ENCODE measurements at places on chromosomes 2 and 18.

- no peak for DNase-seq
Observed at GRCh38 chr2:146203064-146203624, 1641.7 kb upstream of the ACVR2A start.

- DNase-seq: no peak
Observed at GRCh38 chr2:105257981-105258380, 16.4 kb downstream of the GPR45 start.

GRCh38 chr18:9079818-9080528 is 22.5 kb upstream of the NDUFV2 start:
- no peak for DNase-seq

GRCh38 chr18:61308795-61309393 is 24.3 kb upstream of the CDH20 start:
- no peak for DNase-seq

- no peak for DNase-seq
Observed at GRCh38 chr2:217948897-217949296, 53.9 kb downstream of the TNS1 start.

DNA sequence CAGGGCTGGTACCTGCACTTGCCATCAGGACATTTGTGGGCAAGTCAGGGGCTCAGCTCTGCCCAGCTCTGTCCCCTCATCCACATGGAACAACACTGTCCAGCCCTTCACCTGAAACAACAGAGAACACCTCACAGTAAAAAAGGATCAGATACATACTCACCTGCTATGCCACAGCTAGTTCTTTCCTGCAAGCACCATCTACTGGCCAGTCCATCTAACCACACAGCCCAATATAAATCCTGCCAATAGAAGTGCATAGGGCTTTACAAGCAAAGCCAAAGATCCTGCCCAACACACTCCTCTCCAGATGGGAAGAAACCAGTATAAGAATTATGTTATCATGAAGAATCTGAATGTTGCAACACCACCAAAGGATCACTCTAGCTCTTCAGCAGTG is 52.2 kb upstream of the GALNT13 start:
- DNase-seq: no peak

DNA sequence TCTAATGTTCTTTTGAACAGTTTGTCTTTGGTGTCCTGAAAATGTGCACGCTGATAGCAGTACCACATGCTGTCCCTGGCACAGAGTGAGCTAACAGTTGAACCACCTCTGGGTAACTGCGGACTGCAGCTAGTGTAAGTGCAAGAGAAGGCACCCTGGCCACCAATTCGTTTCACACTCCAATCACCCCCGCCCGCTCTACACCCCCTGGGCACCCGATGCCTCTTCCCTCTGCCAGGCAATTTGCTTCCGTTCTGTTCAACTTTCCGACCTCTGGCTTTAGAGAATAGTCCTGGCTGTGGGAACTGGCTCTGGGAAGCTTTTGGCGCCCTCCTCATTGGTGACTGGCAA is 1.4 kb downstream of the DOCK10 start:
- peak; percentile 34 for DNase-seq

DNA sequence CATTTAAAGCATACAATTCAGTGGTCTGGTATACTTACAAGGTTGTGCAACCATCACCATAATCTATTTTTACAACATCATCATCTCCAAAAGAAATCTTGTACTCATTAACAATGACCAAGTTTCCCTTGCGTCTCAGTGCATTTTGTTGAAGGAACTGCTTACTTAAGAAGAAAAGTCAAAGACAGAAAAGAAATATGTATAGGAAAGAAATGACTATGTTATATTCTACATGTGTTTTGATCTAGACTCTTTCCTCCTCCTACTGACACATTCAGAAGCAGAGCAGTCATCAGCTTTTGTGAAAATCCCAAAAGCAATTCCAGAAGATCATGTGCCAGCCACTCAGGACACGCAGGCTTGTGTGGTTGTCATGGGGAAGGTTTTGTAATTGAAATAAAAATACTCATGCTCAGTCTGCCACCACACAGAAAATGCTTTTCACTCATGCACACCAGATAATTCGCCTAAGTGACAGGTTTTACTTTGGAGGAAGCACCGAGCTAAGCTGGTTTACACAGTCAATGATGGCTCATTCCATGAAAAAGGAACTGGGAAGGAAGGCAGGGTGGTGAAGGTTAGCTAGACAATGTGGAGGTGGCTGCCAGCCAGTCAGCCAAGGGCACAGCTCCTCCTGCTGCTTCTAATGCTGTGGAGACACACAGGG is 158.5 kb upstream of the REV1 start:
- no peak for DNase-seq

GRCh38 chr2:101574622-101575021 is 99.7 kb upstream of the RFX8 start:
- DNase-seq: no peak

GRCh38 chr2:218924757-218925156 is 34.7 kb upstream of the CDK5R2 start:
- no peak for DNase-seq

DNA sequence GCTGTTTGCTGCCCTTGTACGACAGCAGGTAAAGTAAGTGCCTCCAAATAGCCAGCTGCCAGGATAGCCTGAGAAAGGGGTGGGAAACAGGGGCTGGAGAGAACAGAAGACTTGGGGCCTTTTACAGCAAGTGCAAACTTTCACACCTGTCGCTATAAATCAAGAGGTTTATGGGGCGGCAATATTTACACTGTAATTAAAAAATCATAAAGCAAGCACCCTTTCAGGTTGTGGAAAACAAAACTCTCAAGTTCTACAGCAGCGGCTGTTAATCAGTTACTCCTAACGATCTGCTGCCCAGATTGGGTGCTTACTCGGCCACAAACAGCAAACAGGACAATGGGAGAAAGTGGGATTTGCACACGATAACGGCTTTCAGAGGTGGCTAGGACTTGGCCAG is 359.5 kb upstream of the ETAA1 start:
- DNase-seq: no peak

GRCh38 chr18:11665587-11665986 is 23.5 kb upstream of the GNAL start:
- no peak for DNase-seq

GRCh38 chr18:37361335-37362157 is 204.1 kb downstream of the CELF4 start:
- DNase-seq: no peak

- DNase-seq: no peak
Observed at GRCh38 chr2:72612614-72613160, 213.1 kb downstream of the EXOC6B start.

- no peak for DNase-seq
Observed at GRCh38 chr2:44305882-44306281, 30.6 kb downstream of the SLC3A1 start.

GRCh38 chr2:98691303-98691702 is 39.6 kb downstream of the MGAT4A start:
- no peak for DNase-seq

- DNase-seq: no peak
Observed at GRCh38 chr18:63210521-63210920, 109.0 kb downstream of the BCL2 start.

GRCh38 chr2:12006850-12007249 is 260.4 kb downstream of the LPIN1 start:
- DNase-seq: no peak

GRCh38 chr2:236971131-236971821 is 114.4 kb upstream of the COPS8 start:
- DNase-seq: no peak

- DNase-seq: no peak
Observed at GRCh38 chr2:77147153-77147552, 375.0 kb downstream of the LRRTM4 start.

DNA sequence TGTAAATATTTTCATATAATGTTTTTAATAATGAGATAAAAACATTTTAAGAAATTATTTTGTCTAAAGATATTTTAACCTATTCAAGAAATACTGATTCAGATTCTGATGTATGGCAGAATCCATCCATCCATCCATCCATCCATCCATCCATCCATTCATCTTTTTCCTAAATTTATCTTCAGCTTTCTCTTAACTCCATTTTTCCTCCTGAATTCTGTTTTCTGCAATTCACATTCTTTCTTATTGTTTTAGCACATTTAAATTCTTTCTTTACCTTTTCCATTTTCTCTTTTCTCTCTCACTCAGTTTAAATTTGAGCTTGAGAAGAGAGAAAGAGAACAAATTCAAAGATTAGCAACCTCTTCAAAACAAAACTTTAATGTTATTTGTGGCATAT is 3.6 kb downstream of the LRP1B start:
- no peak for DNase-seq

GRCh38 chr2:44708661-44709000 is 232.9 kb upstream of the SIX3 start:
- no peak for DNase-seq

DNA sequence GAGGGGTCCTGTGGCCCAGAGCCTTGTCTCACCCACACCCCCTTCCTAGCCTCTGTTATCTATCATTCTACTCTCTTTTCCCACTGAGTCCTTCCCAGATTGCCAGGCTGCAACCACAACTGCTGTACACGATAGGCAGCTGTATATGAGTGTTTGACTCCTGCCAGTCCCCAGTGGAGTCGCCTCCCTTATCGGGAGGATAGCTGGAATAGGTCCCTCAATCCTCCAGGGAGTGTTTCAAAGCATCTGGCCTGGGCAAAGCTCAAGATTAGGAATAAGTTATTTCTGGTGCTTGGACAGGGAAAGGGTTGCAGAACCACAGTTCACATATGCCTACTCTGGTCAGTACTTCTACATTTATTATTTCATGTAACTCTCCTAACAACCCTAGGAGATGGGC is 4.8 kb downstream of the MSGN1 start:
- DNase-seq: no peak

GRCh38 chr2:227455200-227455599 is 16.8 kb upstream of the AGFG1 start:
- no peak for DNase-seq

DNA sequence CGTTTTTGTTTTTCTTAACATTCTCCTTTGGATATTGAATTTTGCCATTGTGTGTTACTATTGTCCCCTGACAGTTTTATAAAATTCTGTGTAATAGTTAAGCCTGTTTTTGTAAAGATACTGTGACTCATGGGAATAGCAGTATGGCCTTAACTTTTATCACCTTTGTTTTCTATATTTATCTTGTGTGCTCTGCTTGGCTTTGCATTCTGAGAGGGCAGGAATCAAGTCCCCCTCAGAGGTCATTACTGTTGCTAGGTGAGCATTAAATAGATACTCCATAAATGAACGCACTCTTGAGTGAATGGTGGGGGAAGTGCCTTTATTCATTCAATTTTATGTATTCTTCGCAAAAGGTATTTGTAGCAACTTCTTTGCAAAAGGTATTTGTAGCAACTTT is 160.0 kb downstream of the PHLPP1 start:
- DNase-seq: no peak

GRCh38 chr2:215680605-215681598 is 245.0 kb upstream of the FN1 start:
- no peak for DNase-seq

DNA sequence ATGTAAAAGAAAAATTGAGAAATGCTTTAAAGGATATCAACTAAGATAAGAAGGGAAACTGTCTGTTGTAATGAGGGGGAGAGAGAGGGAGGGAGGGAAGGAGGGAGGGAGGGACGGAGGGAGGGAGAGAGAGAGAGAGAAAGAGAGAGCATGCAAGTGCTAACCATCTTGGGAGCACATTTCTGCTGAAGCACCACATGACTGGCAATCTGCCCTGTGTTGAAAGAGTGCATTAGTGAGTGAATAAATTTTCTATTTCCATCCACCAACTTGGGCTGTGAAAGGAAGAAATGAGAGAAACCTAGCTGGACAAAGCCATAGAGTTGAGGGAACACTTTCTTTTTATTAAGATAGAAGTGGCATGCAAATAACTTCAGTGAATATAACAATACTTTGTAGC is 110.7 kb downstream of the TMX3 start:
- no peak for DNase-seq

DNA sequence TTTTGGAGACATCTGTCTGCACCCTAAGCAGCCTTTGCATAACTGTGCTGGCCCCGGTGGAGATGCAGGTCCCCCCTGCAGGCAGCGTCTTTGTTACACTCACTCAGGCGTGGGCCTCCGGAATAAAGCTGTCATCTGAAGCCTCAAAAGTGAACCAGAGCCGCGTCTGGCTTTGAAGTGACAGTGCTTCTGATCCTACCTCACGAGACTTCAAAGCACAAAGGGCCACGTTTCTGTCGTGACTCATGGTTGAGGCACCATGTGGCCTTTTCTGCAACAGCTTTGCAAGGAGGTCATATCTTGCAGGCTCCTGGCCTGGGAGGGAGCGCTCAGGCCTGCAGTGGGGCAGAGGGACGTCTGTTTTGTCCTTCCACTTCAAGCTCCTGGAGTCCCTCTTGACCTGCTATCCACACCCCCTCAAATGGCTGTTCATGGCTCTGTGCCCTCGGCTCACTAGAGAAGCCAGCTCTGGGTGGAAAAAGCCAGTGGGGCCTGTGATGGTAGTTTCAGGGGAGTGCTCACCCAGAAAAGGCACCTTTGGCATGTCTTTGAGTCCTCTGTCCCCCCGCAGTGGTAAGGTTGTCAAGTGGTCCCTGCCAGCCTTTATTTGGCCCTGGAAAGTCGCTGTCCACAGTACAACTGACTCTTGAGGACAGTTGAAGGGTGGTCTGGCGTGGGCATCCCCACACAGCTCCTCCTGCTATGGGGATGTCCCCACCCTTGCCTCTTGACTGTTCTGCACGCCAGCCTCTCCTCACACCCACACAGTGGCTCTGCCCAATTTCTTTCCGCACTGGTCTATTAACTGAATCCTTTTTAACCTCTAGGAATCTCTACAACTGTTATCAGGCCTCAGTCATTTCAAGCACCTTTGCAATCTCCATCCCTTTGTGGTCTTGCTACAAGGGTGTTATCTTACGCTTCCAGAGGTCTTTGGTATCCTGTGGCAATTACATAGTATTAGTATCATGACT is 19.3 kb downstream of the GPR55 start:
- peak; percentile 87 for DNase-seq

- no peak for DNase-seq
Observed at GRCh38 chr2:37645362-37645761, 26.1 kb downstream of the CDC42EP3 start.

GRCh38 chr2:233247116-233247515 is 4.4 kb upstream of the ATG16L1 start:
- DNase-seq: no peak

DNA sequence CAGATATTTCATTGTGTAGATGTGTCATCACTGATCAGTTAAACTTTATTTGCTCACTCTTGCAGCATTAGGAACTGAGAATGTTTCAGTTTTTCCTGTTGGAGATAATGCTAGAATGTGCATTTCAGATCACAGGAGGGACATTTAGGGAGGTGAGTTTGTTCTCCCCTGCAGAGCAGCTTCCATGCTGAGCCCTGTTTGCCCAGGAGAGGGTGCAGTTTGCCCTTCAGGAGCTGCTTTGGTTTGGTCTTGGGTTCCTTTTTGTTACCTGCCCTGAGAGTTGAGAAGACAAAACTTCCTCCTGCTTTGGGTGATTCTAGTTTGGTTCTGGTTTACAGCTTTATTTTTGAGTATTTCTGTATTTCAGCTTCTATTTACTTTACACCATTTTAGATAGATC is 49.9 kb downstream of the DGKD start:
- DNase-seq: peak; percentile 33

GRCh38 chr2:36480636-36481035 is 117.3 kb downstream of the FEZ2 start:
- DNase-seq: no peak

- DNase-seq: no peak
Observed at GRCh38 chr18:13374468-13375301, 156.1 kb downstream of the LDLRAD4 start.

Data from stimulated activated CD4-positive, alpha-beta T cell treated with anti-CD3 and anti-CD28 coated beads, Interleukin-12 subunit alpha, Interleukin-12 subunit beta, amount 100 ng/mL, for 24 hours (primary cell).